ENCODE measurements at places on chromosomes 5 and 9.

DNA sequence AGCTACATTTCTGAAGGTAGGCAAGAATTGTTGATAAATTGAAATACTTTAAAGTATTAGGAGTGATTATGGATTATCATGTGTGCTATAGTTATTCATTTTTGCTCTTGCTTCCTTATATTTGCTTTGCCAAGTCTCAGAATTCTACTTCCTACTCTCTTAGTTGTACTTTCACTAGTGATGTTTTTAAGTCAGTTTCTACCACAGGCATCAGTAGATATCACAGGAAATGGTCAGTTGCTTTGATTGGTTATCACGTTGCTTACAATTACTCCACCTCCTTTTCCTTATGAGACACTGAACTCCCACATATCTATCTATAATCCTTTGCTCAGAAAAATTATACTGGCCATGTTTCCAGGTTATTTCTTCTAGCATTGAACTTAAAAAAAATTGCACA lies 472.8 kb downstream of the DMRTA1 start:
- no peak for DNase-seq

DNA sequence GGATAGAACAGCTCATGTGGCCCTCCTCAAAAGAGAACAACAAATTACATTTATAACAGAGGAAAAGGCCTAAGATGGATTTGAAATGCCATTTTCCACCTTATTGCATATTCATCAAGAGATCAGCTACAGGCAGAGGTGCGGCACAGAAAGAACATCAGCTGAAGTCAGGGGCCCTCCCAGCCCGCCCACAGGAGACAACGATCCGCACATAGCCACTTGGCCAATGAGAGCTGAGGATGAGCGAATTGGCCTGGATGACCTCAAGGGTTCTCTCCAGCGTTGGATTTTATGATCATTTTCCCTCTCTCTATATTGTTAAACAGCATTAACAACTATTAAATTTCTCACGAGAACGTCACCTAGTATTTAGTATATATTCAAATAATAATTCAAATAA lies 97.6 kb downstream of the GNAQ start:
- no peak for DNase-seq

DNA sequence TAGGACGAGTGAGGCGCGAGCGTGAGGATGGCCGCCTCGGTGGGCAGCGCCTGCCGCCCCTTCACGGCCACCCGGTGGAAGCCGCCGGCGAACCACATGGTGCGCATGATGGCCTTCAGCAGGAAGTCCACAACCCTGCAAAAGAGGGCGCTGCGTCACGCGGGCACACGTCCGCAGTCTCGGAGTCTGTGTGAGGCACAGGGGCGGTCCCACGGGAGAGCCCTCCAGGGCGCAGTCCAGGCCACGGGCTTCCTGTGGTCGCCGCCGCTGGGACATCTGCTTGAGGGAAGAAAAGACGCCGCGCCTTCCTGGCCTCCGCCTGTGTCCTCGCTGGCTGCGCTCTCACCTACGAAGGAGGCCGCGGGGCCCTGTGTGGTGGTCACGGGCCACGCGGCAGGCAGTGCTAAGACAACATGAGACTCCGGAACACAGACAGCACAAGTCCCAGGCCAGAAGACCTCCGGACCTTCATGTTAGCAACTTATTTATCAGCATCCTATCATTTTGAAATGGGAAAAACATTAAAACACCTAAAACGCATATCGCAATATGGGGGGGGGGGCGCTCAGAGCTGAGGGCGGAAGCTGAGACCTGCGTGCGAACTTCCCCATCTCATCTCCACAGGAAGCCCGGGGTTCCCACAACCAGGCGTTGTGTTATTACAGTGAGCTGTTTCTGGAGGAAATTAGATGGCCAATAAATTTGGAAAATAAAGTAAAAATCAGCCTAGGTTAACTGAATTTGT lies 28.8 kb downstream of the LPCAT1 start:
- DNase-seq = no peak

- DNase-seq = no peak
Observed at GRCh38 chr5:118529361-118530144, 458.8 kb downstream of the DTWD2 start.

DNA sequence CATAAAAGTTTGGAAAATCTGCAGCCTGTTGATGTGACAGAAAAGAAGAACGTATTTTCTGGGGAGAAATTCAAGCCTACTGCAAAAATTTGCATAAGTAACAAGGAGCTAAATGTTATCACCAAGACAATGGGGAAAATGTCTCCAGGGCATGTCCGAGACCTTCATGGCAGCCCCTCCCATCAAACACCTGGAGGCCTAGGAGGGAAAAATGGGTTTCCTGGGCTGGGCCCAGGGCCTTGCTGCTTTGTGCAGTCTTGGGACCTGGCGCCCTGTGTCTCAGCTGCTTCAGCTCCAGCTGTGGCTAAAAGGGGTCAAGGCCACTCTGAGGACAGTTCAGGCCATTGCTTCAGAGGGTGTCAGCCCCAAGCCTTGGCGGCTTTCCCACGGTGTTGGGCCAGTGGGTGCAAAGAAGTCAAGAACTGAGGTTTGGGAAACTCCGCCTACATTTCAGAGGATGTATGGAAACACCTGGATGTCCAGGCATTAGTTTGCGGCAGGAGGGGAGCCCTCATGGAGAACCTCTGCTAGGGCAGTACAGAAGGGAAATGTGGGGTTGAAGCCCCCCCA lies 13.1 kb downstream of the CERT1 start:
- no peak for DNase-seq

- DNase-seq = no peak
Observed at GRCh38 chr5:151413800-151414199, 33.6 kb upstream of the SLC36A1 start.

DNA sequence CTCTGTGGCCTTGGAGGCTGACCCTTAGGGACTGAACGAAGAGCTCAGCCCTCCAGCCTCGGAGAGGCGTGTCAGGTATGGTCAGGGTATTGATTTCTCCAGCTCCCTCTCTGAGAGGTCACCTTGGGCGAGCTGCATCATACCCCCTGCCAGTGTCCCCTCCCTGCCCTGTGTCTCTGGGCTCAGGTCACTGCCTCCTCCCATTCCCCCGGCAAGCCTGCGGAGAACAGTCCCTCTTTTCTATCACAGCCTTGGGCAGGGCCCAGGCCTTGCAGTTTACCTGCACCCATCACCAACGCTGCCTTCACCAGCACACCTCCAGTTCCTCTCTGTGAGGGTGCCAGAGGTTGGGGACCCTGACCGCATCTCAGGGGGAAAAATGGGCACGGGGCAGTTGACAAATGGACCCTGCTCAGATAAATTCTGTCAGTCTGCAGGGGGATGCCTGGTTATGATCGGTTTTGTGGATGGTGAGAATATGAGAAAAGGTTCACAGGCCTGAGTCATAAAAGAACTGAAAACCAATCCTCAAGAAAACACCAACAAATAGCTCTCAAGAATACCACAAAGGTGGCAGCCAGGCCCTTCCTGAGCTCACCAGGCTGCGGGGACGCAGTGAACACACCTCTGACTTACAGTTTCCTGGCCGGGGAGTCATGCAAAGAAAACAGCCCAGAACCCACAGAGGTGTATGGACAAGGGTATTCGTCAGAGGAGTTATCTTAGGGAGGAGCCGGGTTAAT lies 24.7 kb upstream of the RXRA start:
- DNase-seq = peak; percentile 78

GRCh38 chr9:33256236-33256635 lies 8.3 kb downstream of the BAG1 start:
- no peak for DNase-seq

DNA sequence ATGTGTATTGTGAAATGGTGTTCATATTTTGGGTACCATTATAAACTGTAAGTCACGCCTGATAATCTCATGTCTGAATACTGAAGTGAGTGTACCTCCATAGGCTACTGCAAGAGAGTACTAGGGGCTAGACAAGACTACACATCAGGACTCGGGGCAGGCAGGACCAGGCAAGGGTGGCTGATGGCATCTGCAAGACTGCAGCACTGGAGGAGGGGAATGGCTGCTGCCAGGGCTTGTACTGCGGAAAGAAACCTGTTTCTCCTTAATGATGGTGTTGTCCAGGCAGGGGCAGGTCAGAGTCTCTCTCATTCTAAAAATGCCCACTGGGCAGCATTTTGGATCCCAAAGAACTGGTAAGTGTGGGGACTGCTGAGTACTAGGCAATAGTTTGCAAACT lies 172.5 kb downstream of the RAB3C start:
- DNase-seq = no peak

GRCh38 chr5:72144762-72145161 lies 37.5 kb downstream of the MAP1B start:
- no peak for DNase-seq

- DNase-seq = no peak
Observed at GRCh38 chr5:144548936-144549335, 378.3 kb downstream of the KCTD16 start.

GRCh38 chr5:144538845-144539244 lies 368.2 kb downstream of the KCTD16 start:
- no peak for DNase-seq

- no peak for DNase-seq
Observed at GRCh38 chr5:110916381-110917049, 155.0 kb upstream of the TSLP start.

DNA sequence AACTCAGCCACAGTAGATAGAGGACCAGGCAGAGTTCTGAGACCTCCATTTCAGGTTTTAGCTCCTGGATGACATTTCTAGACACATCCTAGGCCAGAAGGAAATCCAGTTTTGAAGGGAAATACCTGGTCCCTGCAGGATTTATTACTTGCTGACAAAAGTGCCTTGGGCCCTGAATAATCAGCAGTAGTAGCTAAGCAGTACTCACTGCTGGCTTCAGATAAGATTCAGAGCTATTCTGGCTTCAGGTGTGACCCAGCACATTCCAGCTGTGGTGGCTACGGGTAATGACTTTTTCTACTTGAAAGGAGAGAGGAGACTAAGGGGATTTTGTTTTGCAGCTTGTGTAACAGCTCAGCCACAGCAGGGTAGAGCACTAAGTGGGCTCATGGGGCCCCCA lies 34.0 kb downstream of the NDUFAF2 start:
- DNase-seq = no peak

- DNase-seq = no peak
Observed at GRCh38 chr5:120843390-120843980, 379.4 kb downstream of the PRR16 start.

DNA sequence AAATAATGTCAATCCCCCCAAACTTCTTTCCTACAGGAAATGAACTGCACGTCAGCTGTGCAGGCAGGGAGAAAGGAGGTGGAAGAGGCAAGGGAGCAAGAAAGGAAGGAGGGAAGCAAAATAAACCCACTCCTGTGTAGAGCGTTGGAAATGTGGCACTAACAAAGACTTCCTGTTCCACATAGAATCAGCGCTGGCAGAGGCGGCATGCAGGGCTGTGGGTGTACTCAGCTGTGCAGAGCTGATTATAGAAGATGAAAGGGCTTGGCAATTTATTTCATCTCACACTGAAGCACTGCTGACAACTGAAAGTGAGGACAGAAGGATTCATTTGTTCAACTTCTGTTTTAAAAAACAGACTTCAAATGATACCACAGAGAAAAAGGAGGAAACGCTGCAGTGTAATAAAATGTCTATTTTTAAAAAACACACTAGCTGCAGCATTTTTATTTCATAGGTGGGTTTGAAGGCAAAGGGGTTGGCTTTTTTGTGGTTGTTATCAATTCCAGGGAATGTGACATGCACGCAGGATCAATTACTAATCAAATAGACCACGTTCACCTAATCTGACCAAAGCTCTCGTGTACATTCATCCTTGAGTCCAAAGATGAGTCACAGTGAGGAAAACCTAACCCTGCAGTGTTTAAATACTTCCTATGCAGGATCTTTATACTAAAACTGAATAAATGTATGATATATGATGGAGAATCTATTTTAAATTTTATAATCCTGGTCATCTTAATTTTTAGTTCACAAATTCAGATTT lies 583.5 kb downstream of the ZNF608 start:
- DNase-seq = no peak

- no peak for DNase-seq
Observed at GRCh38 chr9:13555516-13555915, 276.0 kb upstream of the MPDZ start.

GRCh38 chr5:127254729-127255284 lies 35.8 kb upstream of the MEGF10 start:
- no peak for DNase-seq

DNA sequence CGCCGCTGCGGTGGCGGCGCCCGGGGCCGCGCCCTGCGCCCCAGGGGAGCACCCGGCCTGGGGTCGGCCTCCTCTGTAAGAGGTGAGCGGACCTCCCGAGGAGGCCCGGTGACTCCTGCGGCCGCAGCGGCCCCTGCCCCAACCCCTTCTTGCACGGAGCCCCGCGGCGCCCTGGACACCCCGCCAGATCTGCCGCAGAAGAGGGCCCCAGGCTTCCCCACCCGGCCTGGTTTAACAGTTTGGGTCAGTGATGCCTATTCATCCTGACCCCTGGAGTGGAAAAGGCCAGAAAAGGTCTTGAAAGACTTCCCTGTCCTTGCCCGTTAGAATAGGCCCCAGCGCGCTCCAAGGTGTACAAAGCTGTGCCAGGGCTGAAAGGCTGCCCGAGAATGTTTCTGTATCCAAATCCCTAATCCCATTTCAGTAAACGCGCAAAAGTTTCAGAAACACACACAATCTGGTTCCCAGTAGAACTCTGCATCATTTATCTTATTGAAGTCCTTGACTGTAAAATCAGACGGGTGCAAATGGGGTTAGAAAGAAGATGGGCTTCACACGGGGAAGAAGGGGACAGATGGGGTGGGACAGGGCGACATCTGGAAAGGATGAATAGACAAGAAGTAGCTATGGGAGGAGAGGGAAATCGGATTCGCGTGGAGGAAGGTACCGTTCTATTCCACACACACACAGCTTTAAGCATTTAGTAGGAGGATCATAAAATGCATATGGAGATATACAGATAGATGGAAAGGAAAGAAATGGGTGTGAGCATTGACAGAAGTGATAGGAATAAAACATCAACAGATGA lies 1.1 kb upstream of the SSBP2 start:
- no peak for DNase-seq

DNA sequence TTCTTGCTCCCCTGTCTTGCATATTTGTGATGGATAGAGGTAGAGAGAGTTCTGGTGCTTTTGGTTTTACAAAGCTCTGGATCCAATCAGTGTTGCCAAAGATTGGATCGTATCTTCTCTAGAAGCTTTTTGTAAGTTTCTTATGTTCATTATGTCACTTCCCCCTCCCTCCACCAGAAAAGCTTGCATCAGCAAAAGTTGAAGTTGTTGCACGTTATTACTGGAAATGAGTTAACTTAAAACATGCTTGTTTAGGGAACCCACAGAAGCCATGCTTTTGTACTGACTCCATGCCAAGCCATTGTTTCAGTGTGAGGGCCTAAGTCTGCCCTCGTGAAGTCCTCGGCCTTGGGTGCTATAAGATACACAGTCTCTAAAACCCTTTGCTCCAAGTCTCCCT lies 186.5 kb downstream of the ERCC6L2 start:
- DNase-seq = no peak

DNA sequence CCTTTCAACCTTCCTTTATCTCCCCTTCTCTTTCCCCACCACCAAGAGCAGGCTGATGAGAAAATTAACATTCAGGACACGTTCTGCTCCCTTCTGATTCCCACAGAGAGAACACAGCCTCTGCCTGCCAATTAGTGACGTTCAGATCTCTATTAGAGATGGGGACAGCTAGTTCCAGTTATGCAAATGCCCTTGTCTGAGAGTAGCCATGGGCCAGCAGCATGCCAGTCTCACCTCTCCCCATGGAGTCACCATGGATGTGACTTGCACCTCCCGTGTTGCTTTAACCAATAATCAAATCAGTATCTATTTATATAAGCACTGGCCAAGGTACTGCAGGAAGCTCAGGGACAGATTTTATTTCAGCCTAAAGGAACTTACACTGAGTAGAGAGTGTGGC lies 61.3 kb downstream of the KCNIP1 start:
- no peak for DNase-seq
